ENCODE measurements at places on chromosomes 3 and 15.
A peak's percentile ranks its signal among the peaks of the same experiment; 100 is the strongest.

GRCh38 chr3:13483286-13483685 lies 3.2 kb downstream of the HDAC11 start:
- DNase-seq, result no peak

DNA sequence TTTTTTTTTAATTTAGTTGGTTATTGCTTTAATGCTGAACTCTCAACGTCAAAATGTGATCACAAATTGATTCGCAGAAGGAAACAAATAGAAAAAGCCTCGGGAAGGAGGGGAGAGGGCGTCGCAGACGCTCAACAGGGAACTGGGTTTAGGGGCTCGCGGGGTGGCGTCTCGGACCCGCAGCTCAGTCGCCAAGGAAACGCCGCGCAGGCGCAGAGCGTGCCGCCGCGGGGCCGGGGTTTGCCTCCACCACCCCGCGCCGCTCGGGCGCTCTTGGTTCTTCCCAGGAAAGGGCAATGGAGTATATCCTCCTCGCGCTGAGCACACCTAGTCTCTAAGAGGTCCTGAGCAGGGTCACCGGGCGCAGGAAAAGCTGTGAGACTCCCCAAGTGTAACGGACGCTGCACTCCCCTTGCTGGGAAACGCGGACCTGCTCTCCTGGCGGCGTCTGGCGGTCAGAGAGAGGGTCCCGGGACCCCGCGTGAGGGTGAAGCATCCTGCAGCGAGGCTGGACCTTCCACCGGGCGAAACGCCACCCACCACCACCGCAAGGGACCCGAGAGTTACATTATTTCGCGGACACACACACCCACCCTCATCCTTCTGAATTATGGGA lies 753 bp downstream of the PLCH1 start:
- DNase-seq, result peak; percentile 37

DNA sequence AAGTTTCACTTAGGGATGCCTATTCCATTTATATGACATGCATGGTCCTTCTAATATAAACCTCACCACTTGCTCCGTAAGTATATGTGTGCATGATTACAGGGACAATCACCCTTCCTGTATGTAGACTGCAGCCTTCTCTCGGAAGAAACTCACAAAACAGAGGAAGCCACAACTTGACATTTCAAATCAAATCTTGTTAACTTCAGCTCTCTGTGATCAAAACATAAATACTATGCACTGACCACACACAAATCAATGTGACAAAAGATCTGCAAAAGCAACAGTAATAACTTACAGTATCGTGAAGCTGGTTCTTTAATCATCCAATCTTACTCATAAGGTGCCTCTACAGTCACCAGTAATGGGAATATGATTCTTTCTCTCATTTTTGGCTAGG lies 50.2 kb downstream of the FHIT start:
- DNase-seq, result no peak

GRCh38 chr15:78065284-78065872 lies 12.1 kb downstream of the TBC1D2B start:
- peak; percentile 98 for DNase-seq

- peak; percentile 82 for DNase-seq
These were observed 34.7 kb downstream of the NIPA2 start for GRCh38 chr15:22872936-22873701.

DNA sequence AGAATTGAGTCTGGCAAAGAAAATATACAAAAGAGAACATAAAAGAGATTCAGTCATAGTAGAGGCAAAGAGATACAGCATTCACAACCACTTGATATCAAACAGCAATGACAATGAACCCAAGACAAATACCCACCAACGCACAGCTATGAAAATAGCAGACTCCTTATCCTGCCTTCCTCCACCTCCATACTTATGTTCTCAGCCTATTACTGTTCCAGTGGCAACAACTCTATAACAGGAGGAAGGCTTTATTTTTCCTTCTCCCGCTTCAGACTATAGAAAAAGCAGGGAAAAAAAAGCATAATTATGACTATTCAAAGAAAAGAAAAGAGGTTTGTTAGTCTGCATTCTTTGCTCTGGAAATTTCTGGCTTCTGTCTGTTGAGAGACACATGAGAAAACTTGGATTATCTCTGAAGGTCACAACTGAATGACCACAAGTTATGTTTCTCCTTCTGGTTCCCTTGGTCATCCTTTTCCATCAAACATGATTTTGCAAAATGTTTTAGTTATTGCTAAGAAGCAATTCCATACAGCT lies 81.2 kb upstream of the PLXND1 start:
- DNase-seq, result no peak

DNA sequence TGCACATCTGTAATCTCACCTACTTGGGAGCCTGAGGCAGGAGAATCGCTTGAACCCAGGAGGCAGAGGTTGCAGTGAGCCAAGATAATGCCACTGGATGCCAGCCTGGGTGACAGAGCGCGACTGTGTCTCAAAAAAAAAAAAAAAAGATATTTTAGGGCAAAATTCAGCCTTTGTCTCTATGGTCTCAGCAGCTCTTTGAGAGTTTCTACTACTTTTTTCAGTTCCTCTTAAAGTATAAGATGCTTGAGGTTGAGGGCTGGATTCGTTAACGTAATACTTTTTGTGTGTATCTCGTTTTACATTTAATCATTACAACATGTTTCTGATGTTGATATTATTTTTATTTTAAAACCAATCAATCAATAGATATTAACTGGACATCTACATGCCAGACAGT lies 381.2 kb upstream of the TBL1XR1 start:
- DNase-seq, result no peak

DNA sequence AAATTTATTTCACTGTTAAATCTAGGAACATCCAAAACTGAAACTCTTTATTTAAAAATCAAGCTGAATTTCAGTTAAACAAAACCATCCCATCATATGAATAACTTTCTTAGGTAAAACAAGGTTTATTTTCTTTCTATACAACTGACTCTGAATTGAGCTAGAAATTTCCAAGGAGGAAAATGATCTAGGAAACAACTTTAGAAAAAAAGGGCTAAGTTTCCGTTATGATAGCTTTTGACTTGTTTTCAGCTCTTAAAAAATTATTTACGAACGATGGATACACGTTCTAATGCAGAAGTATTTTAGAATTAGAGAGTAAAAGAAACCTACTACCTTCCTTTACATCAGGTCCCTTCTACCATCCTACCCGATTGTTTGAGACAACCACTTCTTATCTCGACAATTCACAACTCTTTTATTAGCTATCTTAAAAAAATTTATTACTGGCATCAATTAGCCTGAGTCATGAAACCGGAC lies 1.8 kb upstream of the IGF1R start:
- DNase-seq, result no peak

DNA sequence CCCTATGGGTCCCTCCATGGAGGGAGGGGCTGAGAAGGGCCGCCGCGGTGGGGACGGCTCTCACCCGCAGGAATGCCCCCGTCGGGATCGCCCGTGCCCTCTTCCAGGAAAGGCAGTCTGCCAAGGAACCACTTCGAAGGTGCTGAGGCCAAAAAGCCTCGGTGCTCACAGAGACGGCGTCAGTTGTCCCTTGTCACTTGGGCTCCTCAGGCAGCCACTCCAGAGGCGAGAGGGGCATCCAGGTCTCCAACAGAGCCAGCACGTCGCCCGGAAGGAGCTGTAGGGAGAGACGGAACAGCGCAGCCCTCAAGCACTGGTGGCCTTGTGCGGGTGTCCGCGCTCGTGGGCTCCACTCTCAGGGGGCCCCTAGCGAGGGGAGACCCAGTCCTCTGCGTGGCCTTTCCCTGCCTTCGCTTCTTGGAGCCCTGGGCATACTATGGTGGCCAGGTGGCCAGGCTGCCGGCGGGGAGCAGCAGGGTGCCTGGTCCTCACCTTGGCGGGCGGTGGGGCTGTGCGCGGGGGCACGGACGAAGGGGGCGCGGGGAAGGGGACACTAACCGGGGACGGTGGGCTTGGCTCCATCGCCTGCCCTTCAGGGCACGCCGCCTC lies 994 bp downstream of the MESP1 start:
- no peak for DNase-seq

- no peak for DNase-seq
These were observed 29.4 kb downstream of the ABTB1 start for GRCh38 chr3:127702151-127702578.

GRCh38 chr3:63607716-63608115 lies 44.8 kb upstream of the SNTN start:
- no peak for DNase-seq

GRCh38 chr3:57622362-57622761 lies 25.2 kb upstream of the ARF4 start:
- no peak for DNase-seq

- no peak for DNase-seq
These were observed 100.1 kb downstream of the TPRA1 start for GRCh38 chr3:127490271-127491023.

DNA sequence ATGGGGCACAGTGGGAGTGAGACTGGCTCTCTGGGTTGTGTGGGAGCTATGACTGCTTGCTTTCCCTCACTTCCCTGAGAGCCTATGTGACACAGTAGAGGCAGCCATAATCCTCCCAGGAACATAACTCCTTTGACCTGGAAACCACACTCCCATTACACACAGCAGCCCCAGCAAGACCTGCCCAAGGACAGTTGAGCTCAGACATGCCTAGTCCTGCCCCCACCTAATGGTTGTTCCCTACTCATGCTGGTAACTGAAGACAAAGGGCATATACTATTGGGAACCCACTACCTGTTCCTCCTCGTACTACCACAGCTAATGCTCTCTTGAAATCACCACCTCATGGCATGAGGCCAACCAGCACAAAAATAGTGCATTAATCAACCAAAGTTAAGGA lies 550.4 kb upstream of the ARPP21 start:
- DNase-seq, result no peak

DNA sequence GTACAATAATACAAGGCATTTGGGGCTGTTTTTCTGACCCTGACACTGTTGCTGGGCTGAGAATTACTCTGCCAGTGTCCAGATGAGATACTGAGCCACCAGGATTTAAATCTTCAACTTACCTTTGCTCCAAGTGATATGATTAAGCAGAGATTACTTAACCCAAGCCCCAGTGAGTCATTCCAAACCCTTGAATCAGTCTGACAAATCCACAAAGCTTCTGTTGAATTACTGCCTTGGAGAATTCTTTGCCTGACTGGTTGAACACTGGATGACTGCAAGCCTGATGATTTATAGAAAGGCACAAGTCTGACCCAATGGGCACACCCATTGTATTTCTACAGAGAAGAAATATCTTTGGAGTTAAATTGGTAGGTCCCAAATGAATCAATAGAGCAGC lies 88.2 kb upstream of the TSC22D2 start:
- peak; percentile 96 for DNase-seq

- no peak for DNase-seq
These were observed 32.4 kb upstream of the SLC6A6 start for GRCh38 chr3:14369675-14370669.

DNA sequence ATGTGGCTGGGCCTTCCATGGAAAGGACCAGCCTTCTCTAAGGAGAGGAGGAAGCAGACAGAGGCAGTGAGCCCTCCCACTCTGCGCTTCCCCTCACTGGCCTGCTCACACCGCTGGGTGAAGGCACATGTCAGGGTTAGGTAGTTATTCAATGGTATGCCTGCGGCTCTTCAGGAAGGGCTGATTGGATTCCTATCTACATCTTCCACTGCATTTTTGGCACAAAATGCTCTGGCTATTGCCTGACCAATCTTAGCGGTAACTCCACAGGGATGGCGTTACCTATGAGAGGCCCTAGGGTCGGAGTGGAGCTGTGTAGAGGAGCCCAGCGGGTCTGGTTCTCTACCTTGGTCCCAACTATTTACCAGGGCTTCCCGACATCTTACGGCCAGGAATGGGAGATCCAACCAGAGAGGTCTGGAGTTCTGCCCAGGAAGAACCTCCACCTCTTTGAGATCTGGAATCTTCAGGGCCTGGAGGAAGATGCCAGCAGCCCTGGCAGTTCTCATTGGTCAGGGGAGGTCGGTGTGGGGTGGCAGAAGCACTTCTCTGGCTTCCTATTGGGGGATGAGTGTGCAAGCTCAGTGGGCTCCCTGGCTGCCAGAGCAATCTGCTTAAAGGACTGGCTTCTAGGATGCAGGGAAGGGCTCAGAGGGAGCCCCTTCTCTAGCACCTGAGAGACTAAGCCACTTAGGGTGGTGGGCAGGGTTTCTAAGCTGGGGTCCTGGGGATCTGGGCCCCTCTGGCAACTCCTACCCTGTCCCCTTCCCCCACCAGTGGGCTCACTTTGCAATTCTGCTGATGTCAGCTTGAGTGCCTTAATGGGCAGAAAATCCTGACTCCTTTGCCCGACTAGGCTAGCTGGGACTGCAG lies 24.3 kb downstream of the SNX33 start:
- DNase-seq, result peak; percentile 52

DNA sequence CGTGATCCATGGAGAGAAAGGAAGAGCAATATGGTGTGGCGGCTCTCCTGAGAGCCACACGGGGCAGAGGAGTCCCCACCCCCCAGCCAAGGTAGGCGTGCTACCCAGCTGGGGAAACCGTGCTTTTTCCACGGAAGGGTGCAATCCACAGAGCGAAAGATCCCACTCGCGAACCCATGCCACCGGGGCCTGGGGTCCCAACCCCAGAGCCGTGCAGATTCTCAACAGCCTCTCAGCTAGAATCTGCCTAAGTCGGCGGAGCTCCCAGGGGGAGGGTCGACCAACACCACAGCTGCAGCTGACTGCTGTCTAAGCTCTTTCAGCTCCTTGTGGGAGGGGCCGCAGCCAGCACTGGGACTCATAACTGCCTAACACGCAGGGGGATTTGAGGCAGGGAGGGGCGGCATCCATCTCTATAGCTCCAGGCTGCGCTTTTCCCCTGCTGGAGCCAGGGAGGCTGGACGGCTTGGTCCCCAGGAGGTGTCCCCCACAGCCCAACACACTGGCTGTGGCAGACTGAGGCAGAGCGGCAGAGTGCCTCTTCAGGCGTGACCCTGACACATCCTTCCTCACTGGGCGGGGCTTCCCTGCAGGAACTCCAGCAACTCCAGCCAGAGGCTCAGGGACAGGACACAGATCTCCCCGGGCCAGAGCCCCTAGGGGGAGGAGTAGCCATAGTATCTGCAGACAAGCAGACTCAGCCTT lies 107.6 kb upstream of the ZBTB20 start:
- no peak for DNase-seq

GRCh38 chr15:73927476-73928240 lies 1.4 kb downstream of the LOXL1 start:
- peak; percentile 65 for DNase-seq

DNA sequence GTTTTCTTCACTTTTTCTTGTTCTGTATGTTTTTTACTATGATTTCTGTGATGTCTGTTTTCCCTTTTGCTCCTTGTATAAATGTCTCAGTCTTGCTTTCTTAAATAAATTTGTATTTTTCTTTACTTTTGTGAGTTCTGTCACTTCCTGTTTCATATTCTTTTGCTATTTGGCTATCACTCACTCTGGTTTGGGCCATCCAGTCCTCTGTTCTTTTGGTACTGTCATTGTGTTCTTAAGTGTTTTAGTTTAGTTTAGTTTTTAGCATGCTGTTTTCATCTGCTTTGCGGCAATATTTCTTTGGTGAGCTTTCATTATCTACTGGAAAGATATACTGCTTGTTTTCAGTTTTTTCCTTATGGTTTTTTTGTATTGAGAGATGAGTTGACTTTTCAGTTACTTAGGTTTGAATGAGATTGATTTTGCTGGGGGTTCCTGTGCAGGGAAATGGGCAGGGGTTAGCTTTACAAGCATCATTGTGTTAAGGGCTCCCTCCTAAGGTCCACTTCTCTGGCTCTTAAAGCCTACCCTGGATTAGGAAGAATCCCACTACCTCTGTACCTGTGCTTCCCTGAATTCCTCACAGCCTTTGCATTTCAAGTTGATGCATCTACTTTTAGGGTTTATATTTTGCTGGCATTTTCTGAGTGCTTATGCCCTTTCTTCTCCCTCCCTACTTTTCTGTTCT lies 35.1 kb downstream of the PDCD6IP start:
- no peak for DNase-seq

GRCh38 chr3:122920986-122921385 lies 106.6 kb downstream of the SEMA5B start:
- DNase-seq, result no peak

- no peak for DNase-seq
These were observed 23.6 kb downstream of the MRPS11 start for GRCh38 chr15:88491158-88491557.
